ENCODE measurements at places on chromosomes 2 and 18. TPM values are rescaled to one million over a fixed set of nuclear protein-coding genes. Genes with fewer than 3 reads are reported as not detected.

The AKAIN1 gene
- total RNA-seq: not detected

The NPHP1 gene
- total RNA-seq: 4.8 TPM

The GAREM2 gene
- 1.1 TPM for total RNA-seq

The SH3RF3 gene
- total RNA-seq: 11.2 TPM

The SFTPB gene
- total RNA-seq: not detected

The RND3 gene
- 46.9 TPM for total RNA-seq

The GLI2 gene
- total RNA-seq: 1.8 TPM
